Left hindlimb (tissue), 1 donor: ENCODE measurements at places on chromosomes 6 and 20.

DNA sequence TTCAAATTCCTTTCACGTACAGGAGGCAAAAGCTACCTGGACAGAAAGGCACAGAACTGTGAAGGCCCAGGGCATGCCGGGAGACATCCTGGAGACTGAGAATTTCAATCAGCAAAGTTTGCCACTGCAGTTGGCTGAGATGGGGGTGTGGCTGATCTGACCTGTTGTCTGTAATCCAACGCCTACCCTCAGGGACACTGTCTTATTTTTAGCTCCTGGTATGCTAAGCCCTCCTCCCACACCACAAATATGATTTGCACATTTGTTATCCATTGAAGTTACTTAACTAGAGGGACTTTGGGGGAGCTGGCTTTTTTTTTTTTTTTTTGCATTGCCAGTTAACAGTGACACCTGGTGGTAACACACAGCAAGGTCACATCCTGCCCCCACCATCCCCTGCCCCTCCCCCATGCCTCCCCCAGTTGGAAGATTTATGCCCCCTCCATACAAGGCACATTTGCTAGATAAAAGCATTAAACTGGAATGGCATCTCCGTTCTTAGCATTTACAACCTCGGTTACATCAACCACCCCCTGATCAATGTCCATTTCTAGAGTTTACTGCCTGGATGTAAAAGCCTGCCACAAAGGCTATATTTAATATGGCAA is 40.4 kb downstream of the TTI1 start:
- peak; percentile 41 for DNase-seq

DNA sequence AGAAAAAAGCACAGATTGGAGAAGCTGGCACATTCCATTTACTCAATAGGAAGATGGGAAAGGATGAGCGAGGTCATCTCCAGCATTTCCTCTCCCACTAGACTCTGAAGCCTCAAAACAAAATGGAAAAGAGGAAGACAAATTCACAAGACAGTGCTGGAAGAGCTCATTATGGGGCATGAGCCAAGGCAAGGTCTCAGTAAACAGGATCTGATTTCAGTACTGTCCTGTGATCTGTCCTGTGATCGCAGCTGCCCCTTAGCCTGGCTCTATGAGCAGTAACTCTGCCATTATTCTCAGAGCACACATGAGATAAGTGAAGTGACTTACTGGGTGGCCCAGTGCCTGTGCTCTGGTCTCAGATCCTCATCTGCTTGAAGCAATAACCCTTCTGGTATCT is 68.1 kb upstream of the SLC4A11 start:
- DNase-seq, result no peak

GRCh38 chr6:24494821-24495795 is at the start of gene ALDH5A1:
ALDH5A1 (plus strand) TSS chr6:24494969; CDS start chr6:24494997, 28 bp downstream.
- peak; percentile 83 for DNase-seq

- no peak for DNase-seq
Observed at GRCh38 chr6:119142637-119143036, 64.2 kb upstream of the FAM184A start.

GRCh38 chr20:50267041-50267865 is 76.6 kb downstream of the CEBPB start:
- DNase-seq, result peak; percentile 62

- no peak for DNase-seq
Observed at GRCh38 chr6:38117281-38117680, 297.8 kb downstream of the ZFAND3 start.

- DNase-seq, result no peak
Observed at GRCh38 chr6:47357827-47358226, 48.1 kb upstream of the TNFRSF21 start.

DNA sequence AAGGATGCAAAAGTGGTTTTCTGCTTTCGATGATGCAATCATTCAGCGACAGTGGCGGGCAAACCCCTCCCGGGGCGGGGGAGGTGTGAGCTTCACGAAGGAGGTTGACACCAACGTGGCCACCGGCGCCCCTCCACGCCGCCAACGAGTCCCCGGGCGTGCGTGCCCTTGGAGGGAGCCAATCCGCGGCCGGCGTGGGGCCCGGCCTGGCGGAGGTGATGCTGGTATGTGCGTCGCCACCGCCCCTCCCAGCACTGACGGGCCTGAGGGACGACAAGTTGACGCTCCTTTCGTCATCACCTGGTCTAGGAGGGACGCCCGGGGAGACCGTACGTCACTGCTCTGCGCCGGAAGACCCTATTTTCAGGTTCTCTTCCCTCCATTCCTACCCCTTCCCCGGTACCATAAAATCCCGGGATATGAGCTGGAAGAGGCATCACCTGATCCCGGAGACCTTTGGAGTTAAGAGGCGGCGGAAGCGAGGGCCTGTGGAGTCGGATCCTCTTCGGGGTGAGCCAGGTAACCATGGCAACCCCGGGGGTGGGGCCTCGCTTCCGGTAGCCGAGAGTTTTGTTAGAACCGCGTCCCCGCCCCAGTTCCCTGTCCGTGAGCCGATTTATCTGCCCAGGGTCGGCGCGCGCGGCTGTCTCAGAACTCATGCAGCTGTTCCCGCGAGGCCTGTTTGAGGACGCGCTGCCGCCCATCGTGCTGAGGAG is at the start of gene DXO:
Gene DXO (minus strand): TSS at position 146 of the 716 bp plus-strand sequence. CDS start 463 bp downstream, outside the sequence.
- DNase-seq, result peak; percentile 97

DNA sequence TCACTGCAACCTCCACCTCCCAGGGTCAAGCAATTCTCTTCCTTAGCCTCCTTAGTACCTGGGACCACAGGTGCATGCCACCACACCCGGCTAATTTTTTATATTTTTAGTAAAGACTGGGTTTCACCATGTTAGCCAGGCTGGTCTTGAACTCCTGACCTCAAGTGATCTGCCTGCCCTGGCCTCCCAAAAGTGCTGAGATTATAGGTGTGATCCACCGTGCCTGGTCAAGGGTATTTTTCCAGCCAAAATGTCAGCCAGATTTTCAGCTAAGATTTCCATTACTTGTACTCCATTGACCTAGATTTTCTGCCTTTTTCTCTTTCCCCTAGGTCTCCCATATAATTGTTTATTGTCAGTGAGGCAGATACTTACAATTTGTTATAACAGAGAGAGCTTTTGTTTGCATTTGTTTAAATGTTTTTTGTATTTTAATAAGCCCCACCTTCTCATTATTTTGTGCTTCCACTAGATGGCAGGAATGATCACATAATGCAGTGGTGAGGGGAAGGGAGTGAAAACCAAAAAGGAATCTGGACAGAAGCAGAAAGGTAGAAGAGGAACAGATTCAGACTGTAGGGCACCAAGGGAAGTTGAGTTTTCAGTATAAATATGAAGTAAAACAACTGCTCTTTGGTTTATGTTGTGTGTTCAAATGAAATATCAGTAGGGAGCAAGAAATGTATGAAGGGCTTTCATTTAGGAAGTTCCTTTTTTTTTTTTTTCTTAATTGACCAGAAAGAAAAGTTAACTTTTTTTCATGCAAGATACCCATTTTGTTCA is 29.7 kb downstream of the RPF2 start:
- DNase-seq, result no peak

- no peak for DNase-seq
Observed at GRCh38 chr6:25318589-25318988, 39.4 kb downstream of the CARMIL1 start.

DNA sequence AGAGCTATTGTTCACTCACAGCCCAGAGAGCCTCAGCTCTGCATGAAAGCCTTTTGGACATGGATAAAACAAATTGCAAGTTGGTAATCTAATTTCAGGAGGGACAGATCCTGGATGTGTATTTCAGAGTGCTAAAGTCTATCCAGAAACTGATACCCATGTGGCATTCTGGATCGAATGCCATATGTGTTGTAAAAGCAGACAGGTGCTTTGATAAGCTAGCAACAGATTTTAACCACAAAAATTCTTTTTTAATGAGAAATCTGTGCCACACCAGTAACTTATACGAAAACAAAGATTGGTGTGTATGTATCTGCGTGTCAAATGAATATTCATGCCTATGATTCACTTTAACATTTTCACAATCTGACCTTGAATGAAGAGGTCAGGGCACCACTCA is 936.6 kb upstream of the MAP3K7 start:
- no peak for DNase-seq

DNA sequence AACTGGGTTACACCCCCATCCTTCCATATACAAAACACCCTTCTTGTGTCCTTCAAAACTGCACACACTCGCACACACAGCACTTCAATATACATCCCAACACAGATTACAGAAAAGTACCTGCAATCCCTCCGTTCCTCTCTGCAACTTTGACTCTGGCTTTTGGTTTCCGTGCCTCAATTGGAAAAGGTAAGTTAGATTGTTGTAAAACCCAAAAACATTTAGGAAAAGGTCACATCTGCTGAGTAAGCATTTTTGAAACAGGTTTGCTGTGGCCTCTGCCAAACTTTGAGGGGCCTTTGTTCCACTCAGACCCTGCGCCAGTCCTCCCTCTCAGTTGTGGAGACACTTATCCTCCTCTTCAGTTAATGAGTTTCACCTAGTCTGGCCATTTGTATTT is 4.2 kb downstream of the NKX2-4 start:
- no peak for DNase-seq

- DNase-seq, result no peak
Observed at GRCh38 chr6:35216412-35216732, 2.6 kb downstream of the SCUBE3 start.

GRCh38 chr6:168589275-168589674 is 148.3 kb downstream of the SMOC2 start:
- no peak for DNase-seq

- peak; percentile 92 for DNase-seq
Observed at GRCh38 chr6:75204217-75204958, 1.5 kb downstream of the COL12A1 start.

- no peak for DNase-seq
Observed at GRCh38 chr20:48359692-48360341, 468.0 kb downstream of the PREX1 start.

DNA sequence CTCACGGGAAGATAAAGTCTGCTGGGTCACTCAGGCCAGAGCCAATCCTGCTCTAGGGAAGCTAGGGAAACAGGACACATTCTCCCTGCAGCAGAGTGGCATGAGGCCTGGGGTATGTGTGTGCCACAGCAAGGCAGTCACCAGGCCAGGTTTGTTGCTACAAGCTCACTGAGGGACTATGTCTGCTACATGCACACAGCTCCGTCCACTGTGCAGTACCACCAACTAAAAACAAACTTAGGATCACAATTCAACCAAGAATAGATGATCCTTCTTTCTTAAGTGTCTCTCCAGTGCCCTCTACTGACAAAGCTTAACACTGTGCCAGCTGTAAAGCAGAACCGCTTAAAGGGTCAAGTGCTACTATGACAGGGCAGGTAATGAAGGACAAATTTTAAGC is 192.5 kb downstream of the PTPRK start:
- DNase-seq, result no peak

DNA sequence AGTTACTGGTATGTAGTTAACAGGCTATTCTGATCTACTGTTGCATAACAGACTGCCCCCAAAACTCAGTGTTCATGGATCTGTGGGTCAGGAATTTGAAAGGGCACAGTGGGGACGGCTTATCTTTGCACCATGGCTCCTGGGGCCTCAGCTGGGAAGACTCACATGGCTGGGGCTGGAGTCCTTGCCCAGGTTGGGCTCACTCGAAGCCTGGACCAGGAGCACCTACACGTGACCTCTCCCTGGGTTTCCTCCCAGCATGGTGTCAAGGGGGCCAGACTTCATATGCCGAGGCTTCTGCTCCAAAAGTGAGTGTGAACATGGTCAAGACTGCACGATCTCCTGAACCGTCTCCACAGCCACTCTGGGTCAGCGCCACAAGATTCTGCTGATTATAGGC is 11.7 kb downstream of the SYNDIG1 start:
- DNase-seq, result no peak

DNA sequence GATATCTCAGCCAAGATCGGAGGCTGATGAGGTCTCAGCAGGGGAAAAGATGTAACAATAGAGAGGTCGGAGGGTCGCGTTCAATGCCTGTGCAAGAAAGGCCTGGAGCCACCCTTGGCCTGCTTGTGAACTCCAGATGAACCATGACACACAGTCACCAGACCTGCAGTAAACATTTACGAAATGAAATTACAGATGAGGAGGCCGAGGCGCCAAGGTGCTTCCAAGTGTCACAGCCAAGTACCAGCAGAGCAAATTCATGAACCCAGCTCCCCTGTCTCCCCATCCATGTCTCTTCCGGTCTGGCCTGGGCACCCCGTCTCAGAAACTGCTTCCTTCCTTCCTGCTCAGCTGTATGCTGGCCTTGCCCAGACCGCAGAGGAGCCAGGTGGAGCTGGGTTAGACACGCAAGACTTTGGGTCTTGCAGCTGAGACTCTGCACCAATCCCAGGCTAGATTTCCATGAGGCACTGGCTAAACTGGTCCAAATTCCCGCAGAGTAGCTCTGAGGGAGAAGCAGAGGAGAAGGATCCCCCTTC is 48.1 kb downstream of the CHMP4B start:
- DNase-seq, result no peak

DNA sequence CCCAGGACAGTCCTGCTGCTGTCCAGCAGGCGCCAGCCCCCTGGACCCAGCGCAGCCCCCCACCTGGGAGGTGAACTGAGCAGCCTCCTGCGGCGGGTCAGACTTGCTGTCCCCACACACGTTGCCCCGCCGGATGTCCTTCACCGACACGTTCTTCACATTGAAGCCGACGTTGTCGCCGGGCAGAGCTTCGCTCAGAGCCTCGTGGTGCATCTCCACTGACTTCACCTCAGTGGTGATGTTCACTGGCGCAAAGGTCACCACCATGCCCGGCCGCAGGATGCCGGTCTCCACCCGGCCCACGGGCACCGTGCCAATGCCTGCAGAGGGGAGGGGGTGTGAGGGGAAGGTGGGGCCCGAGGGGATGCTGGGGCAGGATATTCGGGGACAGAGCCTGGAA is 8.5 kb downstream of the EEF1A2 start:
- no peak for DNase-seq

DNA sequence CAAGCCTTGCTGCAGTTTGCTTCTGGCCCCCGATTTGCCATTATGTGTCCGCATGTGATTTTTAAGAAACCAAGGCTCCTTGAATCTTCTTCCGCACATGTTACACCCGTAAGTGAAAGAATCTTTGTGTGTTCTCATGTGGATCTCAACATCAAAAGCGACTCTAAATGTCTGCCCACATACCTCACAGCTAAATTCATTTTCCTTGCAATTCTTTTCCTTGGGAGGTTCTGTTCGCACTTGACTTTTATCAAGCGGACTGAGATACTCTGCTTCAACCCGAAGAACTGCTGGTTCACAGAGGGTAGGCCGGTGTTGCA is 11.4 kb downstream of the ZNF217 start:
- no peak for DNase-seq

DNA sequence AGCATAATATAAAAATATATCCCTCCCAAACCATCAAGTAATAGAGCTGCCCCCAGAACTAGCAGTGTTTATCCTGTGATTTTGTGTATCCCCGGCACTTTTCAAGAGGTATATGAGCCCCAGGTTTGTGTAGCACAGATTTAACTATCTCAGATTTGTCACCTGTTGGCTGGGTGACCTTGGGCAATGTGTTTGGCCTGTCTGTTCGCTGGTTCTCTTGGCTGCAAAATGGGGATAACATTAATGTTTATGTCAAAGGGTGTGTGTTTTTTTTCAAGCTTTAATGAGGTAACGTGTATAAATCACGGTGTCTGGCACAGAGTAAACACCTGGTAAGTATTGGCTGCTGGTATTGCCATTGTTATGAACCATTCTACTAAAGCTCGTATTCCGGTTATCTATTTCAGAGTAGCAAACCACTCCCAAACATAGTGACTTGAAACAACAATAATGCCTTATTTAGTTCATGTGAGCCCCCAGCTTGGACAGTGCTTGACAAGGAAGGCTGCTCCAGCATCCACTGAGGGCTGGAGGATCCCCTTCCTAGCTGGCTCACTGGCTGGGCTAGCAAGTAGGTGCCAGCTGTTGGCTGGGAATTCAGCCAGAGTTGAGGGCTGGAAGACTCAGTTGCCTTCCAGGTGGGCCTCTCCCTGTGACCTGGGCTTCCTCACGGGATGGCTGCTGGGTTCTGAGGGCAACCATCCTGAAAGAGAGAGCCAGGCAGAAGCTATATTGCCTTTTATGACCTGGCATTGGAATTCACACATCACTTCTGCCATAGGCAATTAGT is 36.2 kb downstream of the PDRG1 start:
- no peak for DNase-seq
